ENCODE measurements at places on chromosomes 1 and 21.

DNA sequence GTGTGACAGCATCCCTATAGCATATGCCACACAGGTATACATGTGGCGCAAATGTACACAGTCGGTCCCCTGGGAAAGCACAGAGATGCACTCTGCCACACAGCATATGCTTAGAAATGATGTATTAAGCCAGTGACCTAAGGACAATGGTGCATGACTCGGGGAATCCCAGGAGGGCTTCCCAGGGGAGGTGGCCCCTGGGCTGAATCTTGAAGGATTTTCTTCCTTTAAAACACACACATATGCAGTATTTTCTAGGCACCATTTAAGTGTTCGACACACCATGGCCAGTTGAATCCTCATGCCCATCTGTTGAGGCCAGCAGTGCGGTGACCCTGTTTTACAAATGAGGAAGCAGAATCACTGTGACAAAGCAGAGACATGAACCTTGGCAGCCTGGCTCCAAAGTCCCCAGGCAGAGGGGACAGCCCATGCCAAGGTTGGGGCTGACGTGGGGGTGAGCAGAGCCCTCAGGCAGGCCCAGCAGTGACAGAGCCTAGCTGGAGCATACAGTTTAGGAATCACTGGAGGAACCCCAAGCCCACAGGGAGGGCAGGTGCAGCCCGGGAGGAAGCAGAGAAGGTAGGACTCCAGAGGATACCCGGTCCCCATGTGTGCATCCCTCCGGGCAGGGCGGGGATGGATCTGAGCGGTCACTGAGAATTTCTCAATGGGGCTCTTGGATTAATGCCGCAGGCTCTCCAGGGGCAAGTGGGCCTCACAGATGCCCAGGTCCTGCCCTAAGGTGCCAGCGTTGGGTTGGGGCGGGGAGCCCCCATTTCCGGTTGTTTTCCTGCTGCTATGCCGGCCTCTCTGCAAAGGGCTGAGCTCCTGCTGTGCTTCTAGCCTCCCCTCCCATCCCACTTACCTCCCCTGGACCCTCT lies 28.4 kb downstream of the WNT3A start:
- DNase-seq: no peak

DNA sequence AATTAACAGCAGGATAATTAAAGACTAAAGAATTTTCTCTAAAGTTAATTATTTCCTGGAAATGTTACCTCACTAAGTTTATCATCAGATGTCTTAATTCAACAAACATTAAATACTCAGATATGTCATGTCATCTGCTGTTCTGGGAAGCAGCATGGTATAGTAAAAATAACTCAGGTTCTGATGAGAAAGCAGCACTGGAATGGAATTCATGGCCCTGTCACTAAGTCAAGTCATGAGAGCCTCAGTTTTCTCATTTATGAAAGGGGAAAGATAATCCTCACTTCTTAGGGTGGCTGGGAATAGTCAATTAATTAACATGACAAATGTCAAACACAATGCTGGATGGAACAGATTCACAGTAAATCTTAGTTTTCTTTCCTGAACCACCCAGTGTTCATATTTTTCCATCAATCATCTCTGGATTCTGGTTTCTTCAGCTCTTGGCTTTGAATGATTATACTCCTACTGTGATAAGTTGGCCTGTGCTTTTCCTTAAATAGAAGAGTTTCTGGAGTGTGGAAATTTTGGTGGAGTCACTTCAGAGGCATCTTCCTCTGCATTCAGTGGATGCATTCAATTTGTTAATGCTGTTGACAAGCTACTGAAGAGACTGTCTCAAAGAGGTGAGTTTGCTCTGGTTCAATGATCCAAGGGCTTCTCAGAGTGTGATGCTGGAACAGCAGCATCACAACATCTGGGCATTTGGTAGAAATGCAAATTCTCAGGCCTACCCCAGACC lies 319.4 kb downstream of the KCNH1 start:
- DNase-seq: no peak

DNA sequence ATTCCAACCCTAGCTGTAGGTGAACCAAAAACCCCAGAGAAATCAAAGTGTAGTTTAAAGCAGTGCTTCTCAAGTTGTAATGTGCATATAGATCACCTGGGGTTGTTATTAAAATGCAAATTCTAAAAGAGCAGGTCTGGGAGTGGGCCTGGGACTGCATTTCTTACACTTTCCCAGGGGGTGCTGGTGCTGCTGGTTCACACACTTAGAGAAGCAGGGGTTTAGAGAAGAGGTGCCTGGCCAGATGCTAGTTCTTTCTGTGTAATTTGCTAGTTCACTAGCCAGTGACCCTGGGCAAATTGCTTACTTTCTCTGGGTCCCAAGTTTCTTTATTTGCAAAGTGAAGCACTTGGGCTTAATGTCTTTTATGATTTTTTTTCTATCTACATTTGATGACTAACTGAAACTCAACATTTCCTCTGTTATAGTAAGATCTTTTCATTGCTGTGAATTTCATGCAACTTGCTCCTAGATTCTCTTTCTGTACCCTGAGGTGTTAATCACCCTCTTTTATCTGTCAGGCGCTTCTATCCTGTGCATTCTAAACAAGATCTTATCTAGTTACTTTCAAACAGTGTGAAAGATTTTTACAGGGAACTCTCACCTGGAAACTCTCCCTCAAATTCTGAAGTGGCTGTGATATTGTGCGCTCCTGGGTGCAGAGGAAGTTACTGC lies 141.9 kb upstream of the UBE2U start:
- DNase-seq: no peak

- no peak for DNase-seq
Observed at GRCh38 chr1:2352897-2353550, 38.3 kb downstream of the MORN1 start.

GRCh38 chr1:2385606-2386280 lies 5.6 kb downstream of the MORN1 start:
- no peak for DNase-seq

GRCh38 chr1:20284046-20284445 lies 6.6 kb upstream of the VWA5B1 start:
- DNase-seq: no peak

DNA sequence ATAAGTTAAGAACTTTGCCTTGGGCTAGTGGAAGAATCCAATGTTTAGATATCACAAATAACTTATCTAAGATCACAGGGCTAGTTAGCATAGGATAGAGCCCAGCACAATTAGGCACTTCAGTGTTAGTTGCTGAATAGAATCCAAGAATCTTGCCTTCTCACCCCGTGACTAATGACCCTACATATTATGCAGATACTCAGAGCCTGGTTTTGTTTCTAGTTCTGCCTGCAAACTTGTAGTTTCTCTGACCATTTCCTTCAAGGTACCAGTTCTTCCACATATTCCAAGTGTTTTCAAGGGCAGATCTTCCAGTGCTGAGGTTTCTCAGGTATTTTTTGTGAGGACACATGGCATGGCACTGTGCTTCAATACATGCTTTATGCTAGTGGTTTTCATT lies 239.3 kb downstream of the KCNK2 start:
- DNase-seq: no peak

DNA sequence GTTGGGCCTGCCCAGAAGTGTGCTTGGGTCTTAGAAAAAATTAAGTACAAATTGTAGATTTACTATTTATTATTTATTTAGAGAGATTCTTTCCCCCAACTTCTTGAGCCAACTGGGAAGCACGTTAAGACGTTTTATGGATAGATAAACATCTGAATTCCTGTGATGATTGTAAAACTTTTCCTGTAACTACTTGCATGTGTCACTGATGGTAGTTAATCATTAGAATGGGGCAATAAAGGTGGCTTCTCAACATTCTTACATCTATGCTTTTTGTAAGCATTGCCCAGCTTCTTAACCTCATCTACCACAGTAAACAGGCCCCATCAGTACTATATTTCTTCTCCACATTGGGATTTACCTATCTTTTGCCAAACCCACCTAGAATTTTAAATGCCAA lies 559.8 kb downstream of the LMO4 start:
- no peak for DNase-seq

- DNase-seq: no peak
Observed at GRCh38 chr21:38527737-38528136, 29.5 kb upstream of the ERG start.

Measured in activated T-helper 1 cell treated with anti-CD3 and anti-CD28 coated beads, Interleukin-2, amount 50 U/mL, for 16 hours (primary cell).